Stimulated activated CD4-positive, alpha-beta T cell treated with anti-CD3 and anti-CD28 coated beads, Interleukin-4, amount 100 ng/mL, for 24 hours (primary cell): ENCODE measurements at places on chromosomes 16 and 17.

DNA sequence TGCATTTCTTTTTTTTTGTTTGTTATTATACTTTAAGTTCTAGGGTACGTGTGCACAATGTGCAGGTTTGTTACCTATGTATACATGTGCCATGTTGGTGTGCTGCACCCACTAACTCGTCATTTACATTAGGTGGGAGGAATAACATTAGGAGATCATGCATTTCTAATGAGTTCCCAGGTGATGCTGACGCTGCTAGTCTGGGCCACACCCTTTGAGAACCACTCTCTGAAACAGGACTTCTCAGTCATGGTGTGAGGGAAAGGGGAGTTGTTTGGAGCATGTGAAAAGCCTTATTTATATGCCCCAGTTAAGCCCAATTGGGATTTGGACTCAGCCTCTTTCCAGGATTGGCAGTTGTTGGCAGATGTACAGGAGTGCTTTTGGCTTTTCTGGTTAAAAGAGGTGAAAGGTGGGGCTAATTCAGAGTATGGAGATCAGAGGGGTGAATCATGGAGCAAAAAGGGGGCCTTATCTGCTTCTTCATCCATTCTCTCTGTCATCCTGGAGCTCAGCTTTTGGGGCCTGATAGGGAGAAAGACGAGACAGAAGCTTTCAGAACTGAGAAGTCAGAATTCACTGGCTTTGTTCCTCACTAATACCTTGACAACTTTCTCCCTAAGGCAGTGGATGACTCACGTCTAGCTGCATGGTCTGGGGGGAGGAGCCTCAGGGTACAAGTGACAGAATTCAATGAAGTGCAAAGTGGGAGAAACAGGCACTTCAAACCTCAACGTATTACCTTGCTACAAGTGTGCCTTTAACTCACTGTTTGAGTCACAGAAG, 180.0 kb upstream of the CACNG3 start:
- DNase-seq = peak; percentile 21

DNA sequence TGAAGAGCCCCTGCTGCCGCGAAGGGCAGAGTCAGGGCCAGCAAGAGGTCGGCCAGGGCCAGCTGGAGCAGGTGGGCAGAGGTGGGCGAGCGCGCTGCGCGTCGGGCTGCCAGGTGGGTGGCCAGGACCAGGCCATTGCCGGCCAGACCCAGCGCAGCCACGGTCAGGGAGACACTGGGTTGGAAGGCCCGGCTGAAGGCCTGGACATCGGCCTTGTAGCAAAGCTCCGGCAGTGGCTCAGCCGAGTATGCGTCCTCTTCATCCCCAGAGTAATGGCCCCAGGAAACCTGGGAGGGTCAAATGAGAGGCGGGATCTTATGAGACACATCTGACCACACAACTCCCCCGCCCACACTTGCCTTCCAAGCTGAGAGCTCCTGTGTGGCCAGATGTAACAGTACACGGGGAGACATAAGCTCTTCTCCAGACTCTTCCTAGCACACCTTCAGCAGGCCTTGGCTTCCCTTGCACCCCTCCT, 1.3 kb downstream of the CCR10 start:
- no peak for DNase-seq

DNA sequence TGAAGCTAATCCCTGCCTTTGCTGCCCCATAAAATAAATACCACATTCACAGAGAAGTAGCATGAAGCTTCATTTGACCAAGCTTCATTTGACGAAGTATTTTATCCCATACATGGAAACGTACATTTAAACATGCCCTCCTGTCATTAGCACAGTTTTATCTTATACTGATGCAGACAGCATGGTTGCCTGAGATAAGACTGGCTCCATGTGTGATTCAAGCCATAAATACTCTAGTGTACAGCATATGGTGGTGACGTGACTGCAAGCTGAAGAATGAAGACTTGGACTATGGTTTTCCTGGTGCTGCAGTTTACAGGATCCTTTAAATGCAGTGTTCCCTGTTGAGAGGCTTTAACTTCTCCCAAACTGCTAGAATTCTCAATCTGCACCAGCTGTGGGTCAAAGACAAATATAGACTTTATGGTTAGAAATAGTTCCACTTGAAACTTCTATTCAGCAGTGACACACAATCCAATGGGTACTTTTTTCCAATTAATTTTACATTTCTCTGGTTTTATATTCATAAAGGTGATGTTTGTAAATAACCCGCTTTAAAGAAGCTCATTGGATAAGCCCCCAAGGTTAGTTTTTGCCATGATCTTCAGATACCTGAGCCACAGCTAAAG, 64.9 kb downstream of the CYB561 start:
- no peak for DNase-seq

- no peak for DNase-seq
These were observed 41.8 kb downstream of the NUP93 start for GRCh38 chr16:56771558-56772279.

GRCh38 chr17:9671559-9671958, 26.2 kb downstream of the USP43 start:
- DNase-seq = no peak

GRCh38 chr16:3008690-3009037, 4.1 kb upstream of the CLDN9 start:
- no peak for DNase-seq

GRCh38 chr17:7026471-7027115, 3.7 kb downstream of the BCL6B start:
- no peak for DNase-seq

DNA sequence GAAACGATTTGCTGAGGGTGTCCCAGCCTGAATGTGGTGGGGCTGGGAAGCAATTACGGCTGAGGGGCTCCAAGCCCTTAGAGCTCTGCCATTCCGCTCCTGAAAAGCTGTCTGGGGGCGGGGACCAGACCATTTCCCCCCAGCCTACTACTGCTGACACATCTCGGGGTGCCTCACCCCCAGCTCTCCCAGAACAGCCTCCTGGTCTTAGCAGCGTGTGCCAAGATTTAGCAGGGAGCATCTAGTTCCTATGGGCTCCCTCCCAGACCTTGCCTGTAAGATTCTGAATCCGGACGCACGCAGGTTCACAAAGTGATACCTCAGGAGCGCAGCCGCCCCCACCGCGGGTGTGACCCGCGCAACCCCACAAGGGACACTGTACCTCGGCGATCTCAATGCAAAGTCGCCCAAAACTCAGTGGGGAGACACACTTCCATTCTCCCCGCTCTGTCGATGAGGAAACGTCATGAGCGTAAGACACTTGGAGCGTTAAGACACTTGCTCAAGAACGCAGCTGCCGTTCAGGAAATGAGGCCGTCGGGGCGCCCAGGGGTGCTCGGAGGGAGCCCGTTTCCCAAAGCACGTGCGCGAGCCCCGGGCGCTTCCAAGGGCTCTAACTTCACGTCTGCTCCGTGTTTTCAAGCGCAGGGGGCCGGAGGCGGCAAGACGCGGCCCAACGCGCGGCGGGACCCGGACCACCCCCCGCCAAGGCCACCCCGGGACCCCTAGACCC, 629 bp downstream of the GEMIN4 start:
- DNase-seq = peak; percentile 53

GRCh38 chr17:29603109-29603674, 10.3 kb downstream of the ANKRD13B start:
- DNase-seq = no peak

- no peak for DNase-seq
These were observed 6.2 kb upstream of the NOTUM start for GRCh38 chr17:81967244-81967532.

DNA sequence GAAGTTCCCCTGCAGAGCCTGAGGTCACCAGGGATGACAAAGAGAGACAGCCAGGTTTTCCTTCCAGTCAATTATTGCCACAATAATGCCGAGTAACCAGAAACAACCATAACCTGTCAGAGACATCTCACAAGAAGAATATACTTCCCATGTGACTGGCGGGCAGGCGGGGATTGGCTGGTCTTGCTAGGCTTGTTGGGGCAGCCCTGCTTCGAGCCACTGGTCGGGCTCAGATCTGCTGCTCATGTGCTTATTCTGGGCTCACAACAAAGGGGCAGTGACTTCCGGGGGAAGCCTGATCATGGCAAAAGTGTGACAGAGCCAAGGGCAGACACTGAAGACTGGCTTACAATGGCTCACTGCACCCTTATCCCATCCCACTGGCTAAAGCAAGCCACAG, 48.1 kb upstream of the IRX6 start:
- no peak for DNase-seq

DNA sequence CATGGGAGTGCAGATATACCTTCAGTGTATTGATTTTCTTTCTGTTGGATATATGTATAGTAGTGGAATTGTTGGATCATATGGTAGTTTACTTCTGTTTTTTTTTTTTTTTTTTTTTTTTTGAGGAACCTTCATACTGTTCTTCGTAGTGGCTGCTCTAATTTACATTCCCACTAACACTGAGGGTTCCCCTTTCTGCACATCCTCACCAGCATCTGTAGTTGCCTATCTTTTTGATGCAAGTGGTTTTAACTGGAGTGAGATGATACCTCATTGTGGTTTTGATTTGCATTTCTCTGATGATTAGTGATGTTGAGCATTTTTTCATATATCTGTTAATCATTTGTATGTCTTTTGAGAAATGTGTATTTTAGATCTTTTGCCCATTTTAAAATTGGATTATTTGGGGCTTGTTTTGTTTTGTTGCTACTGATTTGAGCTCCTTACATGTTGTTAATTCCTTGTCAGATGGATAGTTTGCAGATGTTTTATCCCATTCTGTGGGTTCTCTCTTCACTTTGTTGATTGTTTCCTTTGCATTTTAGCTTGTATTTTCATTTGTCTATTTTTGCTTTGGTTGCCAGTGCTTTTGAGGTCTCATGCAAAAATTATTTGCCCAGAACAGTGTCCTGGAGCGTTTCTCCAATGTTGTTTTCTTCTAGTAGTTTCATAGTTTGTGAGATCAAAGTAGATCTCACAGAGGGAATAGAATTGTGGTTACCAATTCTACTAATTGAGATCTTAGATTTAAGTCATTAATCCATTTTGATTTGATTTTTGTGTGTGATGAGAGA, 25.0 kb upstream of the BCAS3 start:
- no peak for DNase-seq

GRCh38 chr16:73065632-73066330, 17.9 kb upstream of the ZFHX3 start:
- DNase-seq = no peak

DNA sequence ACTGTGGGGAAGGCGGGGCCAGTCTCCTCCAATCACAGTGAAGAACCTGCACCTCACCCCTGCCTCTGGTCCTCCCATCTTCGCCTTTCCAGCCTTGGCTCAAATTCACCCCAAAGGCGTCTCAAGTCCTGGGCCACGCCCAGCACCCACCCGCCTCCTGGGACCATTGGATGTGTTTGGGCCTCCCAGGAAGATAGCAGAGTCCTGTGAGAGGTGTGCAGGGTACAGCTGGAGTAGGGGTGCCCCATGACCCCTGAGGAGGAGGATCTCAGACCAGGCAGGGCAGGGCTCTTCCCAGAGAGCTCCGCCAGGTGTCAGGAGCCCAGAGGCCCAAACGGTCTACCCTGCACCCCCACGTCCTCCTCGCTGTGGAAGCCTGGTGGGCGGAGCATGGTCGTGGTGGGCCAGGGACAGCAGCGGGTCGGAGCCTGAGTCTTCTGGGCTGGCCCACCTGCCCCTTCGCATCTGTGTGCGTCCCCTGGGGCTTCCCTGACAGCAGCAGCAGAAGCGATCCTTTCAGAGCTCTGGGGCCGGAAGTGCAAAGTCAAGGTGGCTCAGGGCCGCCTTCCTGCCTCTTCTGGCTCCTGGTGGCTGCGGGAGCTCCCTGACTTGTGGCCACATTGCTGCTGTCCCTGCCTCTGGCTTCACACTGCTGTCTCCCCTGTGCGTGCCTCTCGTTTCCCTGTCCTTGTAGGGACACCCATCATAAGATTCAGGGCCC, 34.9 kb upstream of the ZNF469 start:
- DNase-seq = peak; percentile 12

- DNase-seq = no peak
These were observed 21.4 kb downstream of the AOC3 start for GRCh38 chr17:42872251-42872965.

DNA sequence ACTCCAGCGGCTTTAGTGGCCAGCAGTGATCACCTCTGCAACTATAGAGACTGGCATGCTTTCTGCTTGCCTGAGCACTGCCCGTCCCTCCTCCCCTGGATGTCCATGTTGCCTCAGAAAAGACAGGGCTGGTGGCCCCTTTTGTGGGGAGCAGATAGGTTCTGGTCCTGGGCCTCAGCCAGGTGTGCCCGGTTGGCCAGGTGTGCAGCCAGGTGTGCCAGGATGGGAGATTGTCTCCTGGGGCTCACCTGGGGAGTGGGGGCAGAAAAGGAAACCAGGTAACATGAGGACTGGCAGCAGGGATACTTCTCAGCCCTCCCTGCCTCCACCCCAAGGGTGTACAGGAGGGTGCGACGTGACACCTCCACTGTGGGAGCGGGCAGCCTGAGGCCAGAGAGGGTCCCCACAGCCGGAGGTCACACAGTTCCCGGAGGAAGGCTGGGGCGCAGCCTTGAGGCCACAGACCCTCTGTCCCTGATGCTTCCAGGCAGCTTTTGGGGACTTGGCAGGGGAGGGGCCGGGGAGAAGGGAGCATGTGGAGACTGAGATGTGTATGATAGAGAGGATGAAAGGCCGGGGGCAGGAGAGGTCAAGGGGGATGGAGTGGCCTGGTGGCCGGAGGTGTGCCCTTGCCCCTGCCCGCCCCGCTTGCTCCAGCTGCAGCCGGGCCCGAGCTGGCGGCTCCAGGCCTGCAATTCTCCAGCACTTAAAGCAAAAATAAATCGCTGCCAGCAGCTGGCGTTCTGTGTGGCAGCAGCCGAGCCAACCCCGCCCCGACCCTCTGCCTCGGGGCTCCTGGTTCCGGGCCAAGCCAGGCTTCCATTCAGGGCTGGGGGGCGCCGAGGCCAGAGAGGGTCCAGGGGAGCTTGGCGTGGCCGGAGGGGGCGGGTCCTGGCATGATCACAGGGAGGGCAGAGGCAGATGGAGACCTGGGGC, 6.7 kb downstream of the KCNJ12 start:
- no peak for DNase-seq

GRCh38 chr16:9489835-9490467, 398.5 kb downstream of the HAPSTR1 start:
- DNase-seq = no peak

DNA sequence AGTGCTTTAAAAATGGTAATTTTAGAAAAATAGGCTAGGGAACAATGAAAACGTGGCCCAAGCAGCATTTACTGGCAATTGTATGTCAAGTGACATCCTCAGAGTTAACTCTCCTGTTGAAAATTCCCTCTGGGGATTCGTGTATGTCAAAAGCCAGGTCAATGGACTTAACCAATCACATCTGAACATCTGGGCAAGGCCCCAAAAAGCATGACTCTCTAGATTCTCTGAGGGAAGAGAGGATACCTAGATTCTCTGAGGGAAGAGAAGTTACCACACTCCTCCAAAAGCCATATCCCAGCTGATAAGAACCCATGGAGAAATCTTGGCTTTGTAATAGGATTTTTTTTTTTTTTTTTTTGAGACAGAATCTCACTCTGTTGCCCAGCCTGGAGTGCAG, 23.5 kb downstream of the NFE2L1 start:
- no peak for DNase-seq

- no peak for DNase-seq
These were observed 108.1 kb downstream of the ABCC12 start for GRCh38 chr16:48047720-48048119.
